ENCODE measurements at places on chromosomes 13 and 19.

DNA sequence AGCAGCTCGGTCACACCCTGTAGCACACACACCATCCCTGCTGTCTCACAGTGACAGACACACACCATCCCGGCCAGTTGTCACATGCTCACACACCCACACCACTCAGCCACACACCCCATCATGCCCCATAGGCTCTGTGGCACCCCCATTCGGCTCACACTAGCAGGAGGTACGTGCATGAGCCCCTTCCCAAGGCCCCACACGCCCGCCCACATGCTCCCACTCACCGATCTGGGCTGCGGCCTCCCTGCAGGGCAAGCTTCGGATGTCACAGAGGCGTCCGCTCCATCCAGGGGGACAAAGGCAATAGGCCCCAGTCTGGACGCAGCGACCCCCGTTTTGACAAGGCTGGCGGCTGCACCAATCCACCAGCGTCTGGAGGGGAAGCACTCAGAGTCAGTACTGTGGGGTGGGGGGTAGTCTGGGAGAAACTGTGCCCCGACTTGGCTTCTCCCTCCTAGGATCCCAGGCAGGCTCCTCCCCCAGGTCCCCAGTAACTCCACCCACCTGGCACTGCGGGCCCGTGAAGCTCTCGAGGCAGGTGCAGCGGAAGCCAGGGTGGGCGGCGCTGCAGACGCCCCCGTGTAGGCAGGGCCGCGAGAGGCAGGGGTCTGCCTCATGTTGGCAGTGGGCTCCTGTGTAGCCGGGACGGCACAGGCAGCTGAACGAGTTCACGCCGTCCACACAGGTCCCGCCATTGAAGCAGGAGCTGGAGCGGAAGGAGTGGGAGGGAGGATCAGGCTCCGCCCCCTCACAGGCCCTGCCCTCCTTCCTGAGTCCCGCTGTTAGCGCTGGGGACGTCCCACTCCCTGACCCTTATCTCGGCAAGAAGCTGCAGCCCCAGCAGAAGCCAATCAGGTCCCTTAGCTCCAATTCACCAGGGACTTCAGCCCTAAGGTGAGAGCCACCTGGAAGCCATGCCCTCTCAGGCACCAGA, 20.1 kb downstream of the NOTCH3 start:
- DNase-seq, result no peak

GRCh38 chr13:18978447-18978846, 203.2 kb downstream of the TUBA3C start:
- no peak for DNase-seq

DNA sequence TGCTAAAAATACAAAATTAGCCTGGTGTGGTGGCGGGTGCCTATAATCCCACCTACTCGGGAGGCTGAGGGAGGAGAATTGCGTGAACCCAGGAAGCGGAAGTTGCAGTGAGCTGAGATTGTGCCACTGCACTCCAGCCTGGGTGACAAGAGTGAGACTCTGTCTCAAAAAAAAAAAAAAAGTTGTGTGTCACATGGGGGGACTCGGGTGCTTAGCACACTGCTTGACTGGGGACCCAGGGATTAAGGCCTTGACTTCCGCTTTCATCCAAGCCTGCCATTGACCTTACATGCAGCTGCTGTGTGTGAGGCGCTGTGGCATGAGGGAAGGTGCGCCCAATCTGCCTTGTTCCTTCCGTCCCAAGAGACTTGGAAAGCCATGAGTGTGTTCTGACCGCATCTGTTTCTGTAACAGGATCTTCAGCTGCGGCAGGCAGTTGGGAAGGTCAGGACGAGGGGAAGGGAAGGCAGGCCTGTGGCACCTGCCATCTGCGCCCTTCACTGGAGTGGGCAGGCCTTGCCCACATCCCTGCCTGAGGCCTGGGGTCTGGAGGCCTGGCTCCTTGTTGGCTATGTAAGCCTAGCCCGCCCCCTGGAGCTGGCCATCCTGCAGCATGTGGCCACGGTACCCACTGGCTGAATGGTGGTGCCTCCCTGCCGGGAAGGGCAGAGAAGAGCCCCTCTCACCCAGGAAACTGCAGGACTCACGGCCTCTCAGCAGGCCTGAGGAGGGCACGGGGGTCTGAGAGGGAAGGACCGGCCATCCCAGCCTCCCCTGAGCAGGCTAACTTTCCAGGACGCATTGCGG, 23.0 kb downstream of the PPP1R37 start:
- DNase-seq, result no peak

DNA sequence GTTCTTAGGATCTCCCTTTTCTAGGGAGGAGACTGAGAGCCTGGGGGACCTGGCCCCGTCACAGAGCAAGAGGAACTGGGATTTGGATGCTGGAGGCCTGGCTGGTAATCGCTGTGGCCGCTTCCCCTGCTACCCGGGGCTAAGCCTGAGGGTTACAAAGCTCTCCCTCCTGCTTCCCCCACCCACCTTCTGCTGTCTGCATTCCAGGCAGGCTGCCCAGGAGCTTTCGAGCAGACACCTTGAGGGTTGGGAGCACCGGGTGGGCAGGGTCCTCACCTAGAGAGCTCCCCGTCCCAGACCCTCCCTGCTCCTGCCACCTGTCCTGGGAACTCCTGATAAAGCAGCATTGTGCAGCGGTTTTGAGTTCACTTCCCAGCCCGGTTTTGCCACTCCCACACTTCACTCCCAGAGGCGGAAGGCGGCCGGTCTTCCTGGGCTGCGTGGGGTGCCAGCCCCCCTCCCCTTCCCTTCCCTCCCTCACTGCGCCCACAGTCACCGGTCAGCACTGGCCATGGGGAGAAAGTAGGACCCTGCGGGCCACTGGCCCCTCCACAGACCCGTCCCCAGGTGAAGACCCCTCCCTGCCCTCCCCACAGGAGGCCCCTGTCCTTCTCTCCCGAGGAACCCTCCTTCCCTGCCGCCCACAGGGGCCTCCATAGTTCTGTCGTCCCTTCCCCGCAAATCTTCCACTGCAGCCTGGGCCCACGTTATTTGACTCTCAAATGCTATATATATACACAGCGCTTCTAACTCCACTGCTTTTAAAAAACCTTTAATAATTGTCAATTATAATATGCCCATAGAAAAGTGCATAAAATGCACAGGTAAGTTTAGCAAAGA, 8.1 kb downstream of the PAK4 start:
- DNase-seq, result no peak

DNA sequence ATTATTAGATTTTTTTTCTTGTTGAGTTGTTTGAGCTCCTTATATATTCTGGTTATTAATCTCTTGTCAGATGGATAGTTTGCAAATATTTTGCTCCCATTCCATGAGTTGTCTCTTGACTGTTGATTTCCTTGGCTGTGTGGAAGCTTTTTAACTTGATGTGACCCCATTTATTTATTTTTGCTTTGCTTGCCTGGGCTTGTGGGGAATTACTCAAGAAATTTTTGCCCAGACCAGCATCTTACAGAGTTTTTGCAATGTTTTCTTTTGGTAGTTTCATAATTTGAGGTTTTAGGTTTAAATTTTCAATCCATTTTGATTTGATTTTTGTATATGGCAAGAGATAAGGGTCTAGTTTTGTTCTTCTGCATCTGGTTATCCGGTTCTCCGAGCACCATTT, 124.7 kb downstream of the PCCA start:
- DNase-seq, result no peak

- DNase-seq, result no peak
These were observed 72.2 kb downstream of the UFM1 start for GRCh38 chr13:38421590-38422560.

- no peak for DNase-seq
These were observed at the start of gene PRRG2 for GRCh38 chr19:49581007-49581508. Gene PRRG2 (plus strand): TSS chr19:49581316. CDS start chr19:49583220, 1,904 bp downstream.

DNA sequence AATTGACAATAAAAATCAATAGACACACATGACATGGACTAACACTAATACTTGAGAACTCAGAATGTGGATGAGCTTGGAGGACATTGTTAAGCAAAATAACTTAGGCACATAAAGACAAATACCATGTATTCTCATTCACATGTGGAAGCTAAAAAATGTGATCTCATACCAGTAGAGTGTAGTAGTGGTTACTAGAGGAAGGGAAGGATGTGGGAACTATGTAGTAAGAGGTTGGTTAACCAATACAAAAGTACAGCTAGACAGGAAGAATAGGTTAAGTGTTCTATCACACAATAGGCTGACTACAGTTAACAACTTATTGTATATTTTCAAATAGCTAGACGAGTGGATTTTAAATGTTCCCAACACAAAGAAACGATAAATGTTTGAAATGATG, 415.8 kb upstream of the KLF12 start:
- no peak for DNase-seq

- no peak for DNase-seq
These were observed 21.3 kb upstream of the IRGC start for GRCh38 chr19:43694553-43694952.

DNA sequence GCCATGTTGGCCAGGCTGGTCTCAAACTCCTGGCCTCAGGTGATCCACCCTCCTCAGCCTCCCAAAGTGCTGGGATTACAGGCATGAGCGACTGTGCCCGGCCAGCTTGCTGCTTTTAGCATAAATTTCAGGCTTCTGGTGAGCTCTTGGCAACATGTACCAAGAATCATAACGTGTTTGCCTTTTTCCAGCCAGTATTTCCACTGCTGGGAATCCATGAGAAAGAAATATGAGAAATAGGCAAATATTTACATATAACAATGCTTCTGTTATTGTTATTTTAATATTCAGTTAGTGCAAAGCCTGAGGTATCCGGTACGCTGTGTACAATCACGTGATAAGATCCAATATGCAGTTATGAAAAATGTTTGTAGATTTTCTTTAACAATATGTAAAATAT, 29.2 kb upstream of the CERS4 start:
- no peak for DNase-seq

DNA sequence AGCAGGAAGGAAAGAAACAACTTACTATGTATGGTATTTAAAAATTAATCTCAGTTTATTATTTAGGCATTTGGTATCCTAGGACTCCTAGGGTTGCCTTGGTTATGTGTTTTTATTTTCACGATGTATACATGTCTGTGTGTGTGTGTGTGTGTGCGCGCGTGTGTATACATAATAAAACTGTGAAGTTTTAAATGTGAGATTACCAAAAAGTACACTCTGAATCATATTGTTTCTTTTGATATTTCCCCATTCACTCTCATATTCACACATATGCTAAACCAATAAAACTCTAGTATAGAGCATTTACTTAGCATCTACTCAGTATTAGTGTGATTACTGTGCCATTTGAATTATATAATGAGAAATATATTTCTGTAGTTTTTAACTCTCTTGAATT, 30.8 kb upstream of the NDFIP2 start:
- no peak for DNase-seq

GRCh38 chr19:38879400-38879751, 1.3 kb upstream of the RINL start:
- DNase-seq, result no peak

GRCh38 chr19:24054044-24054935, 32.7 kb upstream of the ZNF254 start:
- DNase-seq, result no peak

DNA sequence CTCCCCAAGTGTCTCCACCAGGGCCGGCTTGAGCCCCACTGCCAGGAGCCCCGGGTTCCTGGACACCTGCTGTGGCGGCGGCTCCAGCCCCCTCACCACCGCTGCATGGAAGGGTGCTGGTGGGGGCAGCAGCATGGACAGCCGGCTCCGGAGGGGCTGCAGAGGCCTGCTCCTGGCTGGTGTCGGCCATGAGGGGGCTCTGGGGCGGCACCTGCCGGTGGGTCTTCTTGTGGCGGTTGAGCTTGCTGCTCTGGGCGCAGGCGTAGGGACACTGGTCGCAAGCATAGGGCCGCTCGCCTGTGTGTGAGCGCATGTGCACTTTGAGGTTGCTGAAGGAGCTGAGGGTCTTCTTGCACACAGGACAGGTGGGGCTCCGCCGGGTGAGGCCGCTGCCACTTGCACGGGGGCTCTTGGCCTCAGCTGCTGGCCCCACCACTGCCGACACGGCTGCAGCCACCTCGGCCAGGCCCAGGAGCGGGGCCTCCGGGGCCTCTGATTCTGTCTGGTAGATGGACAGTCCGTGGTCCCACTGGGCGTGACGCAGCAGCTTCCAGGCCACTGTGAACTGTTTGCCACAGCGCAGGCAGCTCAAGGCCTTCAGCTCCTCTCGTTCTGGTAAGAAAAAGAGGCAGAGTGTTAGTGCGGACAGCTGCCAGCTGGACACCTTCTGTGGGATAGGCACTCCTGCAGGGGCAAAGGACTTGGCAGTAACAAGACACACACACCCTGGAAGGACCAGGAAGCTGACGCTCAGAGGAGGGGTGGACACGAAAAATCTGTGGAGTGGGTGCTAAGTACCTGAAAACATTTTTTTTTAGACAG, 4.1 kb downstream of the ZNF296 start:
- DNase-seq, result no peak

DNA sequence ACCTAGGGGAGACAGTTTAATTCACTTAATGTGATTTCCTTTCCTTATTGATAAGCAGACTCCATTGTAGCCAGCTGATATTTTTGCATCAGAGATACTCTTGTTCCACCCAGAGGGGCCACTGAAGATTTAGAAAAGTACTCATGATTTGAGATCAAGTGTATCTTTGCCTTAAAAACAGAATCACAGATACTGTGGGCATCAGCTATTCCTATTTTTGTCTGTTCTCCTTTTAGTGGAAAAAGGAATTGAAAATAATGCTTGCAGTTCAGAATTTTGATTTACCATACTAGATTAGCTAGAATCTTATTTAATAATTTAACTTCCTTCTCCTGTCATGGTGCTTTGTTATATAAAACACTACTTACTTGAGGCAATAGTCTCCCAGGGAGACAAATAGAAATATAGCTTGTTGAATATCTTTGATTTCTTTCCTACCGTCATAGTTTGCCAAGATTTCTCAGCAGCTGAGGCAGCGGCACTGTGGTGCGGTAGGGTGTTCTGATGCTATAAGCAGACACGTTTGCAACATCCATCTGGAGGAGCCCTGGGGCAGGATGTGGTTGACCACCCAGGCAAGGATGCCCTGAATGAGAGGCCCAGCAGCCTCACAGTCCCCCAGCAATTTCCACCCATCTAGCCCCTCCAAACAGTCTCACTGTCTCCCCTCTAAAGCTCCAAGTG, 47.0 kb upstream of the RAP2A start:
- DNase-seq, result no peak

- DNase-seq, result no peak
These were observed 39.4 kb upstream of the DACH1 start for GRCh38 chr13:71906448-71906847.

GRCh38 chr13:26663791-26664190, 96.8 kb downstream of the GPR12 start:
- no peak for DNase-seq

DNA sequence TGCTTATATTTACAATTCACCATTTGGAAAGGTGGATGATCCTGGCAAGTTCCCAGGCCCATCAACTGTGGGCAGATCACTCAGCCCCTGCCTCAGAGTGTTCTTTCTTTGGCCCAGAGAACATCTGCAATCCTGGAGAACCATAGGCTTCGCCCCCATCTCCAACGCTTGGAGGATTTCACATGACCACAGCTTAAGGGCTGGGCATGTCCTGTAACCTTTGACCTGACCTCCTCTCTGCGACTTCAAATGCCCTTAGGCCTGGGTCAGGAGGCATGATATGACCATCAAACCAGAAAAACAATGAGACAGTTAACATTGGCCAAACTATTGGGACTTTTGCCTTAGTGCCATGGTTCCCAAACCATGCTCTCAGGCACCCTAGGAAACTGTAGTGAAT, 7.2 kb upstream of the MBNL2 start:
- DNase-seq, result no peak

- peak; percentile 79 for DNase-seq
These were observed at the start of gene ZNF493 for GRCh38 chr19:21396893-21397572. Gene ZNF493 (plus strand): TSS chr19:21397133. CDS start chr19:21397238, 105 bp downstream.
